ENCODE measurements at places on chromosomes 5 and 9.

DNA sequence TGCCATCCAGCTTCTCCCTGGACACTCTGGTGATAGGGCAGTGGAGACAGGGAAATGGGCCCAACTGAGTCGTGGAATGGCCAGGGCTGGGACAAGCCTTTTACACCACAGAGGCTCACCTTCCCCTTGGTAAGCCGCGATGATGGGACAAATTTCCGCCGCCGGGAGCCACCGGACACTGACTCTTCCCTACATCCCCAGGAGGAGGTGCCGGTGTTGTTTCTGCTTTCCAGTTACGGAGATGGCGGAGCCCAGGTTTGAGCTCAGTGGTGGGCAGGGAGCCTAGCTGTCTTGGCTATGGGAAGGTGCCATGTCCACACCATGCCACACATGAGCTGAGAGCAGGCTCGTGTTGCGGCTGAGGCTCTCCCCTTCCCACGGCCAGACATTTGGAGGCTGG, 19.9 kb upstream of the WNK2 start:
- no peak for DNase-seq

- peak; percentile 65 for DNase-seq
These were observed 214.3 kb downstream of the GNA14 start for GRCh38 chr9:77433675-77434445.

DNA sequence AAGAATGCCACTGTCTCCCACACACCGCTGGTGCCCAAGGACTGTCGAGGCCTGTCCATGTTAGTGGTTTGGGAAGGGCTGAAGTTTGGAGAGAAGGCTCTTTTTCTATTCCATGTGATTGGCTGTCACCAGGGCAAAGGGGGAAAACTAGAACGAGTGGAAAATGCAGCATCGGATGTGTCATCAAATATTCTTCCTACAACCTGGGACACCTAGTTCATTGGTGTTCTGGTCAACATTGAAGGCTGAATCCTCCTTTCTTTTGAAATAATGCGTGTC, 53.2 kb downstream of the PIK3R1 start:
- no peak for DNase-seq

DNA sequence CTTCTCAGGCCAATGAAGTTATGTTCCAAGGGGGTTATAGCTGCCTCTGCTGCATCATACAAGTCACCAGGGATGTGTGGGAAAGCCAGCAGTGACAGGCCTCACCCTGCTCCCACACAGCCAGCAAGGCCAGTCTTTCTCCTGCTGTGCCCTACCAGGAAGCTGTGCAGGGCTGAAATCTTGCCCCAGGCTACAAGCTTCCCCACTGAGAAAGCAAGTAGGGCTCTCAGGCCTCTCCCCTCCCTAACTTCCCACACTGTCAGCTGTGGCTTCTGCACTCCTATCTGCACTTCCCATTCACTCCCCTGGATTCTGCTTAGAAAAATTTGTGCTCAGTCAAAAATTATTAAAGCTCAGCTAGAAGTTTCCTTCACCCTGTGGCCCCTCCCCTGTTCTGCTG, 611.2 kb upstream of the ZNF608 start:
- DNase-seq: no peak

GRCh38 chr9:1982074-1982473, 33.1 kb upstream of the SMARCA2 start:
- no peak for DNase-seq

DNA sequence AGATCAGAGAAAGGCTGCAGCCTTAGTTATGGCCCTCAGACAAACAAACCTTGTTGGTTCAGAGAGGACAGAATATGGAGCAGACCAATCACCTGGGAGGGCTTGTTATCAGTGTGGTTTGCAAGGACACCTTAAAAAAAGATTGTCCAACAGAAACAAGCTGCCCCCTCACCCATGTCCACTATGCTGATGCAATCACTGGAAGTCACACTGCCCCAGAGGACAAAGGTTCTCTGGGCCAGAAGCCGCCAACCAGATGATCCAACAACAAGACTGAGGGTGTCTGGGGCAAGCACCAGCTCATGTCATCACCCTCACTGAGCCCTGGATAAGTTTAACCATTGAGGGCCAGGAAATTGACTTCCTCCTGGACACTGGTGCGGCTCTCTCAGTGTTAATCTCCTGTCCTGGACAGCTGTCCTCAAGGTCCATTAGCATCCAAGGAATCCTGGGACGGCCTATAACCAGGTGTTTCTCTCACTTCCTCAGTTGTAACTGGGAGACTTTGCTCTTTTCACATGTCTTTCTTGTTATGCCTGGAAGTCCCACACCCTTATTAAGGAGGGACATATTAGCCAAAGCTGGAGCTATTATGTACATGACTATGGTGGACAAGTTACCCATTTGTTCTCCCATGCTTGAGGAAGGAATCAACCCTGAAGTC, 36.9 kb upstream of the TBCA start:
- DNase-seq: no peak

GRCh38 chr5:144191998-144192397, 21.3 kb downstream of the KCTD16 start:
- peak; percentile 75 for DNase-seq

DNA sequence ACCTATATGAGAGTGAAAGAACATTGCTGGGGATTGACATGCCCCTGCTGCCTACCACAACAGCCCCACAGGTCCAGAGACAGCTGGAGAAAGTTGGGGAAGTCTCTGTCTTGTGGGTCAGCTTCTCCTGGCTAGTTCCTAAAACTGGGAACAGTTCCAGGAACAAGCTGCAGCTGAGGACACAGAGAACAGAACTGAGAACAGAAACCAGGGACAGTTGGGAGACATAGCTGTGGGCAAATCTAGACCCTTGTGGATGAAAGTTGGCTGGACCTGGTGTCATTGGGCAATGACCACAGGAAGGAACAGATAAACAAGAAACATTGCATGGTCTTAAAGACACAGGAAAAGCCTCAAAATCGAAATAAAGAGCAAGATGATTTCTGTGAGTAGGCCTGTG, 58.3 kb upstream of the MOCS2 start:
- peak; percentile 9 for DNase-seq

GRCh38 chr5:53405396-53405795, 75.0 kb upstream of the FST start:
- no peak for DNase-seq

- DNase-seq: peak; percentile 80
These were observed 1571.5 kb upstream of the WWC1 start for GRCh38 chr5:166719991-166720390.

DNA sequence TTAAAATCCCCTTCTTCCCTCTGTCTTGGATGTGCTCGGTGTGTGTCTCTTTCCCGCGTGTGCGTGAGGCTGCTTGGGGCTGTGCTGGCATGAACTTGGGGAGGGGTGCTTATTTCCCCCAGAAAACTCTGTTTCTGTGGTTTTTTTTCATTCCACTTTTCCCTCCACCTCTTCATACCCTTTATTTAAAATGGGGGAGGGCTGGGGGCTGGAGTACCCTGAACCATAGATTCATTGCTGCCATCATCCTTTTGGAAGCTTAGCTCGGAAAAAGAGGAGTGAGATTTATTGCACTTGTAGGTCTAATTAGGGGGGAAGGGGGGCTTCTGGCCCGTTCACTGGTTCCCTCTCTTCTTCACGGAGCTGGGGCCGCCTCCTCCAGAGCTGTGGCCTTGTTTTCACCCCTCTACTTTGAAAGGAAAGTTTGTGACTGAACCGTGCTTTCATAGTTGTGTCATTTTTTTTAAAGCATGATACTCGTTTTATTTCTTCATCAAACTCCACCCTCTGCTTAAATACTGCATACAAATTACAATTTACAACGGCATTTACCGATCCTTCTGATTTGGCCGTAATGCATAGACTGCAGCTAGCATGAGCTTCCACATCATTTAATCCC, 2.9 kb downstream of the NR2F1 start:
- DNase-seq: no peak

GRCh38 chr9:23577611-23578010, 248.4 kb downstream of the ELAVL2 start:
- DNase-seq: no peak

- no peak for DNase-seq
These were observed 27.8 kb upstream of the ELL2 start for GRCh38 chr5:95989283-95990048.

- DNase-seq: no peak
These were observed 168.6 kb downstream of the MPDZ start for GRCh38 chr9:13110766-13111417.

GRCh38 chr9:2362150-2362549, 259.4 kb upstream of the VLDLR start:
- no peak for DNase-seq

DNA sequence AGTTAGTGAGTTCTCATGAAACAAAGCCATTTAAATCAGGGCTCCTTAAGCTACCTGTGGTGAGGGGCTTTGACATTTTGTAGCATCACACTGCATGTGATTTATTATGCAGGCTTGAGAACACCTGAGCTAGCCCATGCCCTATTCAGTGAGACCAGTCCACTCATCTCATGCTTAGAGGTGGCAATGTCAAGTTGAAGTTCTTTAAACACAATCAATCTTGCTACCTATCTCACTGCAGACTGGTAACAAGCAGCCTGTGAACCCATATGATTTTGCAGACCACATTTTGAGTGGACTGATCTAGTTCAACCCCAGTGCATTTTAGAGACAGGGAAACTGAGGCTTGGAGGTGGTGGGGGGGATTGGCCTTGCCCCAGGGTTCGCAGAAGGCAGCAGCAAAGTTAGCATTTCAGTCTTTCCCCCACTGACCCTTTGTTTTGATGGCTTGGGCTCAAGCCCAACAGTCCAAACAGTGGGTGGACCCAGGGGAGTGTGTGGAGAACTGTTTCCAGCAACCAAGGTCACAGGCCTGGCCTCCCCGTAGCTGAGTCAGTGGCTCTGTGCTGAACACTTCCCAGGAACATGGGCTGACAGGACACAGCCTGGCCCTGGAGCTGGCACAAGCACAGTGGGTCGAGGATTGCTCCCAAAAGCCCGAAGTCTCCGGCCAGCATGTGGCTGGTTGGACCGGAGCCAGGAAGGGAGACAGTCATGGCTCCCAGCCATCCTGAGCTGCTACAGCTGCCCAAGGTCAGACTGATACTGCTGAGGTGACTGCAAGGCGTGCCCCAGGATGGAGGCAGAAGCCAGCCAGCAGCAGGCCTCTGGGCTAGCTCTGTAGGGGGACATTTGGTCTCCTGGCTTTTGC, 95.3 kb downstream of the RGS3 start:
- DNase-seq: peak; percentile 31

DNA sequence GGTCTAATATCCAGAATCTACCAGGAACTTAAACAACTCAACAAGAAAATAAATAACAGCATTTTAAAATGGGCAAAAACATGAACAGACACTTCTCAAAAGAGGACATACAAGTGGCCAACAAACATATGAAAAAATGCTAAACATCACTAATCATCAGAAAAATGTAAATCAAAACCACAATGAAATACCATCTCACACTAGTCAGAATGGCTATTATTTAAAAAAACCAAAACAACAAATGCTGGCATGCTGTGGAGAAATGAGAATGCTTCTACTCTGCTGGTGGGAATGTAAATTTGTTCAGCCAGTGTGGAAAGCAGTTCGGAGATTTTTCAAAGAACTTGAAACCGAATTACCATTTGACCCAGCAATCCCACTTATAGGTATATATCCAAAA, 63.1 kb downstream of the ADAMTS6 start:
- DNase-seq: peak; percentile 40
